ENCODE measurements at places on chromosomes 4 and X. TPM values are rescaled to one million over a fixed set of nuclear protein-coding genes. Genes with fewer than 3 reads are reported as not detected.

SLITRK4 gene
- 4.2 TPM for total RNA-seq

DCX gene
- total RNA-seq, result 0.10 TPM

DNA sequence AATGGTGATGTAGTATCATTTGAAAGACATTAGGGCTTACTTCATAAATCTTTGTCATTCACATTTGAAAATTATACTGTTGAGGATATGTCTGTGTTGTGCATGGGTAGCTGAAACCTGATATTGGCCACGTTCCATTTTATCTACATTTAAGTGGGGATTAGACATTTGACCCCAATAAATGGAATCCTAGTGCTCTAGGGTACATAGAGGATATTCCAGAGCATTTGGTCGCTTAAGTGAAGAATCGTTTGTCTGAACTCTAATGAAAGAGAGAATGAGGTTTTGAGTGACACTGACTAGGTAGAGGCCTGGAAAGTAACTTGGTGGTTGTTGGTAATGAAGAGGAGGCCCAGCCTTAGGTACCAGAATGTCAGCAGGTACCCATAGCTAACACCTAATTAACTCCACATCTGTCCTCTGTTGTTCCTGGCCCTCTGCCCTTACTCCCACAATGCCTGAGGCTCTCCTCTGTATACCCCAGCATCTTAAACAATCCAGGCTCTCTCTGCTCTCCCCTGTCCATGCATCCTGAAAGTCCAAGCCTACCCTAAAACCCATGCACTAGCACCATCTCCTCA, 299.5 kb upstream of the KLF3 start:
- DNase-seq, result no peak

XAGE3 gene
- total RNA-seq, result not detected

DNA sequence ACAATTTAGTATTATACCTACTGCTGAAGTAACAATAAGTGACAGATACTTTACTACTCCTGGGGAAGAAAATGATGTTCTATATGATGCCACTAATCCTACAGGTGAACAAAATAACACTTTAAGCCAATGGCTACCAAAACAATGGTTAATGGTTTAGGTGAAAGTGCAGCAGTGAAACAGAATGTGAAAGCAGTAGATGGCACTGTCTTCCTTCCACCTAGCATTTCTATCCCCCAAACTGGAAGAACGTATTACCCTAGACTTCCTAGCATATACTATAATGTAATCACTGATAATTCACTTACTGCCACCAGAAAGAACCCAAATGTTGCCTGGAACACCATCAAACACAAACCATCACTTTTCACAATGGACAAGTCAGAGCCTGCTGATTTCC, 18.9 kb upstream of the CABS1 start:
- no peak for DNase-seq

GRCh38 chr4:73589261-73589847, 30.9 kb downstream of the RASSF6 start:
- DNase-seq, result no peak

DNA sequence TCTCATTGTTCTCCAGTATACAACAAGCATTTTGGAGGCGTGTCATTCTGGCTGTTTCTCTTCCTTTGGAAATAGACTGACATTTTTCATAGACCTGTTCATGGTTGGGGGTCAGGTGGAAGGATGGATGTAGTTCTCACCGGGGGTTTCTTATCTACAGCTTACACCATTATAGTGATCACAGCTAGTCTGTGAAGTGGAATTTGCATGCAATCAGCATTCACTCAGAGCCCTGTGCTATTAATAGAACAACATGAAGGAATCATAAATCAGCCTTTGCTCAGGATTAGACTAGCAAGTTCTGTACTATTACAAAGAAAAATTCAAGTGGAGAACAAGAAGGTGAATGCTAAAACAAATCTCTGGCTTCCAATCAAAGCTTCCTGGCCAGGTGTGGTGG, 132.6 kb upstream of the PUDP start:
- no peak for DNase-seq

GRCh38 chr4:73743281-73743680, 2.9 kb downstream of the CXCL8 start:
- no peak for DNase-seq

DNA sequence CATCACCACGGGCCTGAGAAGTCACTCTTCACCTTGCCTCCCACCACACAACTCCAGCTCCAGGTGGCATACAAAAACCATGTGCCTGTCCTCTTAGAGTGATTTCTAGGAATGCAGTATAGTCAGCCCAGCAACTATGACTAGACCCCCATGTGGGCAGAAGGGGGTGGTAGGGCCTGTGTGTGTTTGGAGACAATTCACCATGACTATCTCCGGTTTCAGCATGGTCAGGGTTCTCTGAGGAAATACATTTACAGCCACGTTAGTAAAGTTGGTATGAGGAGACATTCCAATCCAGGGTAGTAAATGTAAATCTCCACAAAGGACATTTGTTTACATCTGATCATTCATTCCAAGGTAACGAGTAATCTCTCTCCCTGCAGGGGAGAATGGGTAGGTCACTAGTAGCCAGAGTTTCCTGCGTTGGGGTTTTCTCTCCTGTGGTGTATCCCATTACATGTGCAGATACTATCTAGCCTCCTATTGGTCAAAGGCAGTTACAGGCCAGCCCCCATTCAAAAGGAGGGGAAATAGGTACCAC, 4.2 kb upstream of the MTMR1 start:
- DNase-seq, result no peak

- DNase-seq, result no peak
Measured at GRCh38 chr4:184094532-184095159, 123.0 kb downstream of the ENPP6 start.

NIPAL1 gene
- total RNA-seq, result 0.48 TPM

DNA sequence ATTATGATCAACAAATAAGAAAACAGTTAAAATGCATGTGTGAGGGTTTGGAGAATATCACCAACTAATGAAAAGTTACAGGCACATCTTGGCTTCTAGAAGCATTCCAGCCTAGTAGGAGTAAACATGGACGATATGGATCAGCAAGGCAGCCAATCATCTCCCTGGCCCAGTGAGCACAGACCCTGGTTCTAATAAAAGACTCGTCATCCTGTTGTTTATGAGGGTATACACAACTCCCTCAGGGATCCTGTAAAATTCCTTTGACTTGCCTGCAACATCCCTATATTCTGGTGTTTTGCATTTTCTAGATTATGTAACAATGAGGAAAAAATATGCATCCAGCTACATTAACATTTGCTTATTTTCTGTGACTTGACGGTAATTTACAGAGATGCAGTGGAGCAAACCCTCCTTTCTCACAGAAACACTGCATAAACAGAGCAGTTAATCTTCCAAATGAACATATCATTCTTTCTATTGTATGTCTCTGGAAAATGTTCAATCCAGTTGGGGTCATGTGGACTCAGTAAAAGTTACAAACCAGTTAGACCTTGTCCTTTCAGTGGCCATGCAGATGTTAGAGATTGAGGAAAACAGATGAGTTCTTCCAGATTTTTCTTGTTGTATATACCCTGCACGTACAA, 88.9 kb upstream of the NDP start:
- no peak for DNase-seq

GRCh38 chrX:47772764-47773163, 63.9 kb upstream of the ZNF81 start:
- DNase-seq, result no peak

DNA sequence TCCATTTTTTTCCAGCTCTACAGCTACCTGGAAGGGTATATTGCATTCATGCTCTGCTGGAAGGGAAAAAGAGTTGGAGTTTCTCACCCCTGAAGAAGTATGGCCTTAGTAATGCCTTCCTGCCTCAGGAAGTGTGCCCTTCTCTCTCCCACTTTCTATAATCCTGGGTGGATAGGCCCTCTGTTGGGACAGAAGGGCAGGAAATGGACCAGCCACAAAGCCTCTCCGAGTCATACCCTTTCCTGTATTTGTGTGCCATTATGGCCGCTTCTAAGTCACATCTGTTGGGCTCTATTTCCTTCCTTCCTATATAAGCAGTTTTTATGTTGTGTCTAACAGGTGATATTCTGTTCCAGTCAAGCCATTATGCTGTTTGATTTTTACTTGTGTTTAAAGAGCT, 74.8 kb upstream of the SMARCA5 start:
- no peak for DNase-seq

Measured in posterior vena cava (tissue), 2 donors.